ENCODE measurements at places on chromosomes 6 and 20. TPM values are rescaled to one million over a fixed set of nuclear protein-coding genes. Genes with fewer than 3 reads are reported as not detected.

The BANF2 gene
- not detected for total RNA-seq

The FOXP4 gene
- 39.4 TPM for total RNA-seq

The ARMC12 gene
- 0.46 TPM for total RNA-seq

The PRDM13 gene
- not detected for total RNA-seq
